ENCODE measurements at places on chromosomes 7 and 10.

- DNase-seq = no peak
These were observed 120.9 kb upstream of the ZNF438 start for GRCh38 chr10:31152421-31153135.

DNA sequence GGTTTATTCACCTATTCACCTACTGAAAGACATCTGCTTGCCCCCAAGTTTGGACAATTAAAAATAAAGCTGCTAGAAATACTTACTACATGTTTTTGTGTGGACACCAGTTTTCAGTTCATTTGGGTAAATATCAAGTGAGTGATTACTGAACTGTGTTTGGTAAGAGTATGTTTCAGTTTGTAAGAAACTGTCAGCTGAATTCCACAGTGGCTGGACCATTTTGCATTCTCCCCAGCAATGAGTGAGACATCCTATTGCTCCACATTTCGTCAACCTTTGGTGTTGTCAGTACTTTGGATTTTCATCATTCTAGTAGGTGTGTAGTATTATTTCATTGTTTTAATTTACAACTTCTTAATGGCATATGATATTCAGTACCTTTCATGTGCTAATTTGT, 17.4 kb upstream of the IKZF1 start:
- no peak for DNase-seq

- DNase-seq = no peak
These were observed 310.4 kb upstream of the ADARB2 start for GRCh38 chr10:2047679-2048078.

- DNase-seq = no peak
These were observed 81.3 kb upstream of the ZNF438 start for GRCh38 chr10:31112961-31113360.

DNA sequence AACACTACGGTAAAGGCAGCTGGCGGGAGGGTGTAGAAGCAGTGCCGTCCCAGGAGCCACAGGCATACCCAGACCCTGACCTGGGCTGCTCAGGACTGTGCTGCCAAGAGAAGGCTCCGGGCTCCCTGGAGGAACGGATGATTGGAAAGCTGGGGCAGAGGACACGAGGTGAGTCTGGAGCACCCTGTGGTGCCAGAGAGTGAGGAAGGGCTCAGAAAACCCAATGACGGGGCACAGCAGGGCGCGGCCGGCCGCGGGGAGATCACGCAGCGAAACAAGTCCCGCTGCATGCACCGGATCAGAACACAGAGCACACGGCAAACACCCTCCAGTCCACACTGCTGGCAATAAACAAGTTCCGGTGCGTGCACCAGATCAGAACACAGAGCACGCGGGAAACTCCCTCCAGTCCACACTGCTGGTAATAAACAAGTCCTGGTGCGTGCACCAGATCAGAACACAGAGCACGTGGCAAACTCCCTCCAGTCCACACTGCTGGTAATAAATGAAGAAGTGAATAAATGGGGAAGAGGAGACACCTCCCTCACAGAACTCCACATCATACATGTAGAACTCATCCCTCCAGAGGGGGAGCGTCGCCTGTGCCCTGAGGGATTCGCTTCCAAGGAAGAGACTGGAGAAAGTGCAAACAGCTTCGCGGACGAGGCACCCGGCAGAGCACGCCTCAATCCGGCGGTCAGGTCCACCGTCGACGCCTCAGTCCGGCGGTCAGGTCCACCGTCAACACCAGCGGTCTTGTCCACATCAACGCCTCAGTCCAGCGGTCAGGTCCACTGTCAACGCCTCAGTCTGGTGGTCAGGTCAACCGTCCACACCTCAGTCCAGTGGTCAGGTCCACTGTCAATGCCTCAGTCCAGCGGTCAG, 265.0 kb downstream of the MAD1L1 start:
- no peak for DNase-seq

DNA sequence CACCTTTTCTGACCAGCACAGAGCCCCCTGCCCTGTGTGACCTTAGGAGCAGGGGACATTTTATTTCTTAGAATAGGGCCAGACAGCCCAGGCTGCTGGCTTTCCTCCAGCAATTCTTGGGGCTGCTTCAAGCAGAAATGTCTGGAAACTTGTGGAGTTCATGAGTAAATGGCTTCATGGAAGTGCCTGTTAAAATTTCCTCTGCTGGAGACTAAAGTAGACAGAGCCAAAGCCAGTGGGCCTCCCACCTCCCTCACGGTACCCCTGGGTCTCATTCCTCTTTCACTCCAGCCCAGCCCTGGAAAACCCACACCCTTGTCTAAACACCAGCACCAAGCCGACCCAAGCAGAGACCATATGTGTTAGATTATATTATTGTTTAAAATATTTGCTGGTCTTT, 505.5 kb upstream of the ZMIZ1 start:
- no peak for DNase-seq

DNA sequence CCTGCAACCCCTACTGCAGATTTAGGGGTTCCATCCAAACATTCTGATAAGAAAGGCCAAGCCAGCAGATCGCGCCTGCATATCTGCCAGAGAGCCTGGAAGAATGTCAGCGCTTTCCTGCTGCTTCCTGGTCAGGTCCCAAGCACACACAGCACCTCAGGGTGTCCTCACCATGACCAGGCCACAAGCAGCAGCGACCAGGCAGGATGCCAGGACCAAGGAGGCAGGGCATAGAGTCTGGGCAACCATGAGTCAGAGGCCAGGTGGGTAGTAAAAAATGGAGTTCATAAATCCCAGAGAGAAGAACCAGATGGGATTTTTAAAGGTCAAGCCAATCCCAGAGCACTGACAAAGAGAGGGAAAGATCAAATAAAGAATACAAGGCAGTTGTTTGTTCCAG, 5.5 kb upstream of the FAM131B start:
- no peak for DNase-seq

GRCh38 chr10:97174941-97175340, 10.8 kb downstream of the SLIT1 start:
- DNase-seq = no peak

DNA sequence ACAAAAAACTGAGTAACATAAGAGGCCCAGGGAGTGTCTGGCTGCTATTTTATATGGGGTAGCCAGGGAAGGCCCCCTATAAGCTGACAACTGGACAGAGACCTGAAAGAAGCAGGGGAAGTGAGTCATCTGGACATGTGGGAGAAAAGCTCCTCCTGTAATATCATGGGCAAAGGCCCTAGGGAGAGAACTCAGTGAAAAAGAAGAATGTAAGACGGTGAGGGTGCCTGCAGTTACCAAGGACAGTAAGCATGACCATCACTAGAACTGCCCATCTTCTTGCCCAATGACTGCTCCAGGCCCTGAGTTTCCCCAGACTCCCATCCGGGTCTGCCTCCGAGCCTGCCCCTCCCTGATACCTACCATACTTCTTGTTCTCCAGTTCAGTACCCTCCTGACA, 2.3 kb downstream of the ELMO1 start:
- no peak for DNase-seq

Data from GM18507 (cell line).